ENCODE measurements at places on chromosomes 1 and 21.

DNA sequence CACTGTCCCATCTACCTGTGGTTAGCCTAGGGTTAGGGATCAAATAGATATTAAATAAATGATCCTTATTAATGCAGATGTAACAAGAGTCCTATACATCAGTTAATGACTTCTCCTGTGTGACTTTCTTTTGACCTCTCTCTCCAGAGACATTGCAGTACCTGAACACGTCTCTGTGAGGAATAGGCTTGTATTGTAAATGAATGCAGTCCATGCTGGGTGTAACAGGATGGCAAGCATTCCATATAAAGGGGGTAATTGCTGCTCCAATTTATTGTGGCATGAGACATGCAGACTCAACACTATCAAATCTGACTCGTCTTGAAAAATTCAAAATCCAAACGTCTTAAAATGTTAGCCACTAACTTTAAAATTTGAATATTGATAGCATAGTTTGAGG is 189.5 kb downstream of the PRDM2 start:
- DNase-seq = no peak

GRCh38 chr1:245810789-245811337 is 656.1 kb downstream of the KIF26B start:
- DNase-seq = no peak

GRCh38 chr1:204320382-204320804 is 39.3 kb downstream of the PLEKHA6 start:
- peak; percentile 28 for DNase-seq

DNA sequence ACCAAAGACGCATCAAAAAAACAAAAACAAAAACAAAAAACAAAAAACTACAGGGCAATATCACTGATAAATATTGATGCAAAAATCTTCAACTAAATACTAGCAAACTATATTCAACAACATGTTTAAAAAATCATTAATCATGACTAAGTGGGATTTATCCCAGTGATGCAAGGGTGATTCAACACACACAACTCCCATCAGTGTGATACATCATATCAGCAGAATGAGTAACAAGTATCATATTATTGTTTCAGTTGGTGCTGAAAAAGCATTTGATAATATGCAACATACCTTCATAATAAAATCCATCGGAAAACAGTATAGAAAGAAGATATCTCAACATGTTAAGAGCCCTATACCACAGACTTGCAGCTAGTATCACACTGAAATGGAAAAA is 953.0 kb downstream of the AMY1C start:
- no peak for DNase-seq

GRCh38 chr1:179953974-179954492 is 577 bp upstream of the CEP350 start:
- peak; percentile 71 for DNase-seq

Measured in activated CD4-positive, alpha-beta T cell treated with anti-CD3 and anti-CD28 coated beads for 36 hours (primary cell).